ENCODE measurements at places on chromosomes 5 and 9. TPM values are rescaled to one million over a fixed set of nuclear protein-coding genes. Genes with fewer than 3 reads are reported as not detected.

The ENTPD2 gene
- 2.9 TPM for polyA plus RNA-seq

The C9 gene
- polyA plus RNA-seq: not detected

The ASTN2 gene
- 2.1 TPM for polyA plus RNA-seq

The GMCL2 gene
- polyA plus RNA-seq: not detected

The LOX gene
- polyA plus RNA-seq: 2.7 TPM

The SPINK5 gene
- polyA plus RNA-seq: 2.6 TPM

The KIF24 gene
- polyA plus RNA-seq: 0.37 TPM

The BNC2 gene
- polyA plus RNA-seq: 1.1 TPM

The DMRTA1 gene
- 1.2 TPM for polyA plus RNA-seq

The TAF1L gene
- not detected for polyA plus RNA-seq

The ADAMTS6 gene
- polyA plus RNA-seq: 0.23 TPM

The LCN2 gene
- 922 TPM for polyA plus RNA-seq

The PFN3 gene
- not detected for polyA plus RNA-seq

The PTGR1 gene
- 31.1 TPM for polyA plus RNA-seq

The PCDHGA3 gene
- not detected for polyA plus RNA-seq

The PROB1 gene
- polyA plus RNA-seq: 0.55 TPM

The TSLP gene
- 4.2 TPM for polyA plus RNA-seq

The PCDHGA7 gene
- polyA plus RNA-seq: not detected

The TYRP1 gene
- polyA plus RNA-seq: 4.7 TPM

The NEUROG1 gene
- polyA plus RNA-seq: not detected

The MARVELD2 gene
- polyA plus RNA-seq: 3.7 TPM

The CTXN3 gene
- not detected for polyA plus RNA-seq

The ZCCHC7 gene
- polyA plus RNA-seq: 7.9 TPM

The ACO1 gene
- polyA plus RNA-seq: 14.7 TPM

The FAM153A gene
- polyA plus RNA-seq: 0.12 TPM

Data from stomach (tissue), 19 donors.